ENCODE measurements at places on chromosomes 5 and 9. TPM values are rescaled to one million over a fixed set of nuclear protein-coding genes. Genes with fewer than 3 reads are reported as not detected.

GRCh38 chr9:116379821-116380220 lies 226.2 kb downstream of the PAPPA start:
- DNase-seq: no peak
- no peak overlapping the region for H3K27ac ChIP-seq
- no peaks in the 10 kb centered on the region for H3K36me3 ChIP-seq
- H3K4me3 ChIP-seq: no peak overlapping the region
- no peaks in the 10 kb centered on the region for H3K27me3 ChIP-seq

DNA sequence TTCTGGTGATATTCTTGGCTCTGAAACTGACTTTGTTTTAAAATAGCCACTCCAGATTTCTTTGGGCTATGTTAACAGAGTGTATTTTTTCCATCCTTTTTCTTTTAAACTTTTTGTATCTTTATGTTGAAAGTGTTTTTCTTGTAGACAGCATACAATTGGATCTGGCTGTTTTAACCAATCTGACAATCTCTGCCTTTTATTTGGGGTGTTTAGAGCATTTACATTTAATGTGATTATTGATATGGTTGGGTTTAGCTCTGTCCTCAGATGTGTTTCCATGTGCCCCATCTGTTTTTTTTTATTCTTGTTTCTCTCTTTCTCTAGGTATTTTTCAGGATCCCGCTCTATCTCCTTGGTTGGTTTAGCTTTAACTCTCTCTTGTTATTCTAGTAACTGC lies 10.7 kb downstream of the SLC6A18 start:
- no peaks in the 10 kb centered on the region for H3K4me1 ChIP-seq
- no peaks in the 10 kb centered on the region for H3K36me3 ChIP-seq
- H3K27me3 ChIP-seq: no peaks in the 10 kb centered on the region
- DNase-seq: no peak
- H3K4me3 ChIP-seq: no peak overlapping the region
- H3K27ac ChIP-seq: no peak overlapping the region

DNA sequence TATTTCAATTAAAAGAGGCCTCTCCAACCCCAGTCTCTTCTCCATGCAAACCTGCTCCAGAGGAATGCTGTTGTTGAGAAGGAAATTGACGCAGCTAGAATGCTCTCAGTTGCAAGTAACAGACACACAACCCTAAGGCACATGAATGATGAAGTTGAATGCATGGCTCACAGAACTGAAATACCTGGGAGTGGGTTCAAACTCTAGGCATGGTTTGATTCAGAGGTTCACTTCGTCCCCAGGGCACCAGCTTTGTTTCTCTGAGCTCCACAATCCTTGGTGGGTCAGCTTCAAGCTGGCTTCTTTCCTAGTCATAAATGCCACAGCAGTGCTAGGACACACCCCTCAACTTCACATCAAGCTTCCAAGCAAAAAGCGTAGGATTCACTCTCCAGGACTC lies 4.6 kb downstream of the ACTL7B start:
- no peak for DNase-seq
- no peaks in the 10 kb centered on the region for H3K4me1 ChIP-seq
- H3K36me3 ChIP-seq: no peaks in the 10 kb centered on the region
- H3K4me3 ChIP-seq: no peak overlapping the region
- no peak overlapping the region for H3K27ac ChIP-seq

DNA sequence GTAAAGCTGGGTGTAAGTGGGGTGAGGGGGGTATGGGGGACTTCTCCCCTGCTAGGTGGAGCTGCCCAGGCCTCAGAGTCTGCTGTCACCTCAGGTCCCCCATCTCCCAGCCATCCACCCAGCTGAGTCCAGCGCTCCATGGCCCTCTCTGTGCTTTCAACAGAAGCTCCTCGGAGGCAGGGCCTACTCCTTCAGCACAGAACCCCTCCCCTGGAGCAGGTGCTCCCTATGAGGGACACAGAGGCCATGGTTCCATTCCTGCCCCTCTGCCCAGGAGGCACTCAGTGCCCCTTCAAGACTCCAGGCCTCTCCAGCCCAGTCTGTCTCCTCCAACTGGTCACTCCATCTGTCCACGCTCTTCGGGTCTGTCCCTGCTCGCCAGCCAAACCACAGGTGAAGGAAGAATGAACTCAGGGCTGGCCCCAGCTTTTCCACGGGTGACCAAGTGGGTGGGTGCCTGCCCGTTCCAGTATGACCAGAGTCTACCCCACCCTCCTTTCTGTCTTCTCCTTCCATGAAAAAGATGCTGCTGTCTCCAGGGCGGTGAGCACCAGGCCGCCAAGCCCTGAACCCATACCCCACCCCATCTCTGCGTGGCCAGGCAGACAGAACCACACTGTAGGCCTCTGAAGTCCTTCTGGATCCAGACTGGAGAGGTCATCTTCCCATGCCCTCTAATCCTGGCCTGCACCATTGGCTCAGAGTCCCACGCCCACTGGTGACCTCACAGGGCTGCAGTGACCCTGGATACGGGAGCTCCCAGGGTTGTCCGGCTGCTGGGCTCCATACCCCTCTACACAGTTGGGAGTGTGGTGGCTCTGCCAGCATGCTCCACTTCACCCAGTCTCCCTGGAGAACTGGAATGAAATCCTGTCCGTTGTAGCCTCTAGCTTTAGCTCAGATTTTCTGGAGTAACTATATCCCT lies 11.9 kb downstream of the GBGT1 start:
- peaks cover 25% of the 10 kb centered on the region for H3K4me1 ChIP-seq
- H3K27ac ChIP-seq: no peak overlapping the region
- H3K36me3 ChIP-seq: peaks cover 5% of the 10 kb centered on the region
- no peaks in the 10 kb centered on the region for H3K27me3 ChIP-seq
- H3K4me3 ChIP-seq: no peak overlapping the region

Gene SPINK1
- 1.9 TPM for total RNA-seq
